ENCODE measurements at places on chromosomes 7 and 10.

GRCh38 chr7:6162650-6163366 is 109.6 kb downstream of the CYTH3 start:
- DNase-seq, result no peak

- no peak for DNase-seq
Measured at GRCh38 chr10:87593702-87594101, 66.0 kb upstream of the PAPSS2 start.

DNA sequence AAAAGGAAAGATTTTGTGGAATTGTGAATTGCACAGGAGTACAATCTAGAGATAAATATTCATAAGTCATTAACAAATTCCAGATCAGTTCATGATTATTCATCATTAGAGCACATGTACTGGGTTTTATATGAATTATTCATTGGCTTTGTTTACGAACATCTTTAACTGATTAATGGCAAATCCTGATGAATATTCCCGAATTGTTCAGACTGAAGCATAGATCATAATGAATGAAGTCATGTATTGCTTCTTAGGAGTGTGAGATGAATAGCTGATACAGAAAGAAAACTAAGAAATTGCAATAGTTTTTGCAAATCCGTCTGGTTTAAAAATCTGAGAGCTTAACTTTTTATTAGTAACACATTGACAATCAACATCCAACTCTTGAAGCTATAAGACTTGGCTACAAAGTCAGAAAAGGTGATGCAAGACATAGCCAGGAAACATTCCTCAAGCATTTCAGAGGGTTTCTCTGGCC is 183.6 kb upstream of the DGKB start:
- no peak for DNase-seq

GRCh38 chr10:53699684-53700083 is 927.1 kb upstream of the MBL2 start:
- DNase-seq, result no peak

DNA sequence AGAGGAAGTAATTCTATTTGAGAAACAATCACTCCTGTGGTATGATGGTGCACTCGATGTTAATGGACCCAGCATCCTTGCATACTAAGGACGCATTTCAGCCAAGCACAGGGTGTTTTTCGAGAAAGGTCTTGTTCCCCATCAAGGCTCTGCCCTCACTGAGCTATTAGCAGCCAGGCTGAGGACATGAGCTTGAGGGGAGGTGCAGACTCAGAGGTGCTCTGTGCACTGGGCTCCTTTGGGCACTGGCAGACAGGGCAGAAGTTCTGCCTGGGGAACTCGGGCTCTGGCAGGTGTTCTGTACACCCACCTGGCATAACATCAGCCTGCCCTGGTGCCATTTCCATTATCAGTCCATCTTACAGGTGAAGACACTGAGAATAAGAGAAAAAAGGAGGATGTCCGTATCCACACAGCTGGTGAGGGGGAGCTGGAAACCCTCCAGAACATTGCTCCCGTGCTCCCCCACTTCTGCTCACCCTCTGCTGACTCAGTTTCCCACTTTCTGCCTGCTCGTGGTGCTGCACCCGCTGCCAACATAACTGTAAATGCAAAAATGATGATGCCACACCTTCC is 92.7 kb upstream of the RET start:
- no peak for DNase-seq

DNA sequence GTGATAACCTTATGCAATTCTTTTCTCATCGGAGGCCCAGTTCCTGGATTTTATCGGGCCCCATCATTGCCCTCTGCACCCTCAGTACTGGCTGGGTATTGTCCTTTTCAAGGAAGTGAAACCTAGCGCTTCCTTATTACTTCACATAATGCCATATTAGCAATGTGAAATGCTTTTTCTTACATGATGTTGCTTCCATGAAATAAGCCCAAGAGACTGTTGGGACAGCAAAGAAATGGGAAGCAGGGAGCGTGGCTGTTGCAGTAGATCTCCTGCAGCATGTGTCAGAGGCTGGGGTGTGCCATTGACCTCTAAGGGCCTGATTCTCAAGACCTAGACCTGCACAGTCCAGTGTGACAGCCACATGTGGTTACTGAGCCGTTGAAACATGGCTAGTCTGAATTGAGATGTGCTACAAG is 8.1 kb downstream of the CHN2 start:
- no peak for DNase-seq

GRCh38 chr7:46908770-46909169 is 673.1 kb downstream of the TNS3 start:
- DNase-seq, result no peak

DNA sequence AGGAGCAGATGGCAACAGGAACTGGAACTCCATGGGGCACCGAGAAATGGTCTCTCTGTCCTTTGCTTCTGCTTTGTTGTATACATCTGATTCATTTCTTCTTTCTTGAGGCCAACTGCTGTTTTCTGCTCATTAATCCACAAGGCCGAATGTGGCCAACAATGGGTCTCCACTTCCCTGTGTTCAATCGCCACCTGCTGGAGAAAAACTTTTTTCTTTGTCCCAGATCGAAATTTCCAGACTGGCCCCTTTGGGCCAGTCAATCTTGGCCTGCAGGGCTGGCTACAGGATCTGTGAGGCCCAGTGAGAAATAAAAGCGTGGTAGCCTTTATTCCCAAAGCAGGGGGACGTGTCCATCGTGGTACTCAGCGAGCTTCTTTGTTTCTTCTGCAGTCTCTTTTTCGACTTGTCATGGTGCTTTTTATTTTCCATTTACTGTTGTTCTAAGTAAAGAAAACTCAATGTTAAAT is 58.8 kb downstream of the PARP12 start:
- DNase-seq, result peak; percentile 55

DNA sequence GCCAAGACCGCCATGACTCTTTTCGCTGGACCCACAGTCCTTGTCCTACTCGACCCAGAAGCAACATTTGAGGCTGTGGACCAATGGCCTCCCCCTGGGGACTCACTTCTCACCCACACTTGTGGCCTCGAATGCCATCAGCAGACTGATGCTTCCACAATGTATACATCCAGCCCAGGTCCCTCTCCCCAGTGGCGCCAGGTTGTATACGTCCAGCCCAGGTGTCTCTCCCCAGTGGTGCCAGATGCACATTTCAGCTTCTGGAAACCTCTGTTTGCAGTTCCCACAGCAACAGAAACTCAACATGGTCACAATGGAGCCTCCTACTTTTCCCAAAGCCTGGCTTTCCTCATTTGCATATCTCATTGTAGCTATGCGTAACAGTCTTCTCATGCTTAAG is 210.5 kb upstream of the RNF32 start:
- no peak for DNase-seq

- DNase-seq, result no peak
Measured at GRCh38 chr7:8178353-8178752, 83.6 kb downstream of the ICA1 start.

- no peak for DNase-seq
Measured at GRCh38 chr7:20783700-20784387, 2.8 kb downstream of the SP8 start.

GRCh38 chr10:70866424-70866823 is 21.9 kb downstream of the PCBD1 start:
- no peak for DNase-seq

DNA sequence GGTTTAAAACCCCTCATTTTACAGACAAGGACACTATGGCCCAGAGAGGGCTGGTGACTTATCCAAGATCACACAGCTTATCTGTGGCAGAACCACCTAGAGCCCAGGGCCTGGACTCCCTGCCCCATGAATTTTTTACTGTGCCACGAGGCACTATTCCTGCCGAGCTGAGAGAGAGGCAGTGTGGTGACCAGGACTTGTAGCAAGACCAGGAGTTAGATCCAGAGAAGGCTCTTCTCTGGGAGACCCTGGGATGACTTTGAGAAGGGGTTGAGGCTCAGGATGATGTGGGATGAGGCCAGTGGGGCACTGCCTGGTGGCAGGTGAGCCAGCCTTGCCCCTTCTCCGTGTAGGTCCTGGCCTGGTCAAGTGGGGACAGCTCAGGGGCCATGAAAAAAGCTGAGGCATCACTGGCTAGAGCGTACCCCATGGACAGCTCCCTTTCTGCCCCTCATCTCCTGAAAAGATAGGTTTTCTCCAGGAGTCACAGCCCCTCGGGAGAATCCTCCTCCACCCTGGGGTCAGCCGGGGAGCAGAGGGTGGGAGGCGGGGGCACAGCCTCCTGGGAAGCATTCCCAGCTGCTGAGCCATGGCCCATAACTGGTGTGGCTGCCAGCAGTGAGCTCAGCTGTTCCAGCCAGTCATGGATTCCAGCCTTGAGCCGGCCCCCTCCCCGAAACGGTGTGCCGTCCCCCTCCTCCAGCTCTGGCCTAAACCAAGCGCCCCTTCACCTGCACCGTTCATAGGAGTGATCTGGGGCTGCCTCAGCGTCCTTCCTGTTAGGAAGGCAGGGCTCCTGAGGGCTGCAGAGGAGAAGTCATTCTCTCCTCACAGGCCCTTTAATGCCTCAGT is 5.8 kb downstream of the FLNC start:
- DNase-seq, result no peak

GRCh38 chr10:80413271-80413996 is 5.1 kb downstream of the PRXL2A start:
- DNase-seq, result no peak

DNA sequence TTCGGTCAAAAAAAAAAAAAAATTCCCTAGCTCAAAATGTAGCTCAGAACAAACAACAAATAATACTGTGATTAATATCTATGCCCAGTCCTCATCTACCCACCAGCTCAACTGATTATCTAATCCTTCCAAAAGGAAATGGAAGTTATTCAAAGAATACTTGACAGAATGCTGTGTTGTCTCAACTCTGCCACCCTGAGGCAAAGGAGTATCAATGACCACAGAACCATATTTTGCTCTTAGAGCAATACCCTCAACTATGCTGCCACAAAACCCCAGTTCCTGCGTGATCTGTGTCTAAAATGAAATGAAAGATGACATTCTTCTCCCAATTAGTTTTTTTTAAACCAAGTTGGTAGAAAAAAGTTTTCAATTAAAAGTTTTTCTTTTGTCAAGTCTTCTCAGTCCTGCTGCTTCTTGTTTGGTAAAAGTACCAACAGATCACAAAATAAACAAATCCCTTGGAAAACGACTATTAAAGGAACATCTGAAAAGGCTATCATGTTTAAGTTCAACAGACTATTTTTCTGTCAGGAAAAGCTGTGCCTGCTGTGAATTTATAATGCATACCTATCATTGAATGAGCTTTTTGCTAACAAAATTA is 21.6 kb downstream of the RBM28 start:
- no peak for DNase-seq

GRCh38 chr7:144830024-144830785 is 5.6 kb downstream of the TPK1 start:
- DNase-seq, result no peak

DNA sequence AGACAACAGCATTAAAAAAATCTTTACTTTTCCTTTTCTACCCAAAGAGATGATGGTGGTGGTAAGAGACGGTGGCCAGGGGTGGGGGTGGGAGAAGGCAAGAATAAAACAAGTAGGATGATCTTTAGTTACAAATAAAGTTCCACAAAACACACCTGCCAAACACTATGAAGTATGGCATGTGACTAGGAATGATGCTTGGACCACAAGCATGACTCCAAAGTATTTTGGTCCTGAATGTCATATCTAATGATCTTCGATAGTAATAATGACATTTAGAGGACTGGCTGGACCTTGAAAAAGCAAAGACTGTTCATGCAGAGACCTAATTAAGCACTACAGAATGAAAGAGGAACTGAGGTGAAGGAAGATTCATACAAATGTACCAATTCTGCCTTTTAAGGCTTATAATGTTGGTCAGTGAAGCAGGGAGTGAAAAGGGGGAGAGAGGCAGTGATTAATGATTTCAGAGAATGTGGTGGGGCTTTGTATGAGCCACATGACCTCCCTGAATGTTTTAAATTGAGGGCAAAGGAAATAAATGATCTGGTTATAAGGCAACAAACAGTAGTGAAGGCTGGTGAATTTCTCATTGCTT is 29.6 kb upstream of the DKK1 start:
- DNase-seq, result no peak

GRCh38 chr7:106542550-106543220 is 118.3 kb downstream of the CCDC71L start:
- peak; percentile 86 for DNase-seq

GRCh38 chr10:118844731-118845521 is 90.2 kb upstream of the CACUL1 start:
- DNase-seq, result no peak

DNA sequence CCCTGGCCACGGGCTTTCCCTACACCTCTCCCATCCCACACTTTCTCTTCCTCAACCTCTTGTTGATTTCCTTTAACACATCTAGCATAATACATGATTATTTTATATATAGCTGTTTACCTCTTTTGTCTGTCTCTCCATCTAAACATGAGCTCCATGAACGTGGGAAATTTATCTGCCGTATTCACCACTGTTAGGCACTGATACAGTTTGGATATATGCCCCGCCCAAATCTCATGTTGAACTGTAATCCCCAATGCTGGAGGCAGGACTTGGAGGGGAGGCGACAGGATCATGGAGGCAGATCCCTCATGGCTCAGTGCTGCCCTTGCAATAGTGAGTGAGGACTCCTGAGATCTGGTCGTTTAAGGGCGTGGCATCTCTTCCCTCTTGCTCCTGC is 5.7 kb downstream of the CYTH3 start:
- no peak for DNase-seq

- no peak for DNase-seq
Measured at GRCh38 chr7:152615031-152615741, 60.8 kb downstream of the XRCC2 start.

DNA sequence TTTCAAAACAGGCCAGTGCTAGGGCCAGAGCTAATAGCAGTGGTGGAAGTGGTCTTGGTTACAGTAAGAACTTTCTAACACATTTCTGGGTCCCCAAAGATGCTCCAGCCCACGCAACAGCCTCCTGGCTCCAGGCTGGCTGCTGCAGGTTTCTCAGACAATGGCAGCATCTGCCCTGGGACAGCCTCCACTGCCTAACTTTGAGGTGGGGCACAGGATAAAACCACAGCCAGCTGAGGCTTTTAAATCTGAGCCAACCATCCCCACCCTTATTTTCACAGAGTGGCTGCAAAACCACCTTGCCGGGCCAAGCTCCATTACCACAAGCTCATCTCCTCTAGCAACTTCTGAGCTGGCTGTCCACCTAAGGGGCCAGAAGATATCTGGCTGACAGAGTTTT is 84.8 kb downstream of the FAM53B start:
- DNase-seq, result no peak

- DNase-seq, result peak; percentile 31
Measured at GRCh38 chr10:13659887-13660550, 73.3 kb downstream of the PRPF18 start.
